ENCODE measurements at places on chromosomes 13 and 19.
A peak's percentile ranks its signal among the peaks of the same experiment; 100 is the strongest.

DNA sequence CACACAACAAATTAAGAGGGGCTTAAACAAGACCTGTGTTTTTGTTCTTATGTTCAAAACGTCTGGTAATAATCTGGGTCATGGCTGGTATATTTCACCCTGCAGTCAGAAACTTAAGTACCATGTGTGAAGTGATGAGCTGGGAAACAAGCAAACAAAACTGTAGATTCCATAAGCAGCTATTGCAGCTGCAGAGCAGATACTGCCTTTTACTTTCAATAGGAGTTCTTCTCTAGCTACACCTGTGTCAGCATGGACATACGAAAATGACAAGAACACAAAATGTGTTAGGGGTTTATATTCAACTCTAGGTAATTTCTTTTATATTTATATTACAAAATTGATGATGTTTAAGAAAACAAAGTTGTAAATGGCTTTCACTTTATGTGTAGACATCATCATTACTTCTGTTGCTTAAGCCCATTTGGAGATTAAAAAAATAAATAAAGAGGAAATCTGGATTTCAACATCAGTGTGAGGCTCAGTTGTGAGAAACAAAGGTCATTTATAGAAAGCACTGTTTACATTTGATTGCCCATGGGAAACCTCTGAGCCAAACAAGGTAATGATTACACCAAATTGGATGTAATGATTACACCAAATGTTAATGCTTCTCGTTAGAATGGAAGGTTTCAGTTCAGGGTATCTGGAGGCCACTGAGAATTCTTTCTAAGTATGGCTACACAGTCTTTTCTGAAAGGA is 451.0 kb upstream of the SLC10A2 start:
- no peak for DNase-seq

DNA sequence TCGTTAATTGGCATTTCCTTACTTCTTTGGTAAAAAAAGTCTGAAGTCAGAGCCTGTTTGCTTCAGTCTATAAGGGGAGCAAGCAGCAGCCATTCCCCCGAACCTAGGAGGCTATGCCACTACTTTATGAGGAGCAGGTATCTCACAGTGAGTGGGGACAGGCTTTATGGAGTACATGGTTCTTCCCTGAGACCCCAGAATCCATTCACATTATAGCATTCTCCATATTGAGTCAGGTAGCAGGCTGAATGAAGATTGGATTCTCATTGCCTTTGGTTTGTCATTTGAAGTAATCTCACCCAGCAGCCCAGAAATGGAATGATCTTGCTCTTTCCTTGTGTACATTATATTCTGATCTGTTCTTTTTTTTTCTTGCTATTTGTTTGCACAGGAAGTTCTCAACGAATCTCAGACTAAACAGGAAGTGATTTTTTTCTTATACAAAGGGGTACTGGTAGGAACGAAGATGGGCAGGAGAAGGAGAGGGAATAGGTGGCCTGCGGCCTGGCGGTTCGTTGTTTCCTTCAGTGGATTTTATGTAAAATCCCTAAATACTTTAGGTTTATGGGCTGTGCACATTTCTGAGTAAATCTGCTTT is 74.4 kb downstream of the ARHGAP35 start:
- no peak for DNase-seq

DNA sequence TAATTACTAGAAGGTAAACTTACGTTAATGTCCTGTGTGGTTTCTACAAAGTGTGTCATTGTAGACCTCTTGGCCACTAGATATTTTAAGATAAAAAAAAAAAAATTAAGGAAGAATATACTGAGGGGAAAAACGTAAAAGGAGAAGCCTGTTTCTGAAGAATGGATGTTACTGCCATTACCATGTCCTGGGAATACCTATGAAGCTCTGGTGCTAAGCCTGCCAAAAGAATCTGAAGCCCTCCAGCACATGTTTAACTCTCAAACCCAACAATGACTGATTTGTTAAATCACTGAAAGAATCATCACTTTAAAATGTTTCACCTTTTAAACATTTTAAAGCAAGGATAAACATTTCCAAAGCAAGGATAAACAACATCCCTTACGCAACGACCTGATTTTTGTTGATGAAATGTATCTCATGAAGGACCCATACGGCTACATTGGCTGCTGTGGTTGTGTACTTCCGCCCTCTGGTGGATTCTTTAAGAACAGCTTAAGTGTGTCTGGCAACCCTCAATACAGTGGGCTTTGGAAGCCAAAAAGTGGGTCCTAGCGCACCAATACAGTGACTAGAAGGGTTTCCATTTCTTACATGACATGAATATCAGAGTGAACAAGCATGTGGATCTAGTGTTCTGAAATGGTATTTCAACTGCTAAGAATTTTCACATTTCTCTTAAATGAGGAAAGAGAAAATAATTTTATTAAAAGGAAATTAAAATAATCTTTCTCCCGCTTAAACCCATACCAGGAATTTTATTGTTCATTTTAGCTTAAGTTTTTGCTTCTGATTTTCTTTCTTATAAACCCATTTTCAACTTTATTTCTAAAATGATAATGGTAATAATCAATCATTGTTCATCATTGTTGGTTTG is 74.5 kb upstream of the RAP2A start:
- peak; percentile 30 for DNase-seq

GRCh38 chr19:34226036-34226435 is 28.3 kb upstream of the GARRE1 start:
- DNase-seq, result no peak

Data from H54 (cell line).